ENCODE measurements at places on chromosomes 2 and 18.

GRCh38 chr2:217792626-217793527 is 209.9 kb downstream of the TNS1 start:
- no peak for DNase-seq

DNA sequence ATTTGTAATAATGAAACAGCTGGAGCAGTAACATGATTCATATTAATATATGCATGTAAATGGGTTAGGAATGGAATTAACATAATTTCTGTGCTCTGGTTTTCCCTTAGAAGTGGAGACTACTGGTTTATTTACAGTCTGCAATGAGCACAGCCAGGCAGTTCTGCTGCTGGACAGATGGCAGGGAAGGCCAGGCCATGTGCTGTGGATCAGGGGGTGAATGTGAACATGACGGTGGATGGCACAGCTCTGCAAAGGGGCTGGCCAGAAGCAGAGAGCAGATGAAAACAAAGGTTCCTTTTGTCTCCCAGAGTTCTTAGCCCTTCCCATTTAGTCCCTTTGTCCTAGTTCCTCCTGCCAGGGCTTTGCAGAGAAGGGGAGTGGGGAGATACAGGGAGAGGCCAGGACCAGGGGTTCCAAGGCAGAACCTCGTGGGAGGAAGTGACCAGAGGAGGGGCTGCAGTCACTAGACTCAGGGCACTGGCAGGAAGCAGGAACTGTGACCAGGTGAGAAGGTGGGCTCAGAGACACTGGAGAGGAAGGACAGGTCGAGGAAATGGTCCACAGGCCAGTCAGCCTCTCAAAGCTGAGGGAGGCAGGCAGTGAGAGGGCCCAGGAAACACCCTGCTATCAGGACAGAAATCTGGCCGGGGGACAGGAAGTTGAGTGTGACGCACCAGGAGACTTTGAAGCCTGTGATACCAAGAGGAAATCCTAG is 112.9 kb upstream of the ATP8B1 start:
- peak; percentile 45 for DNase-seq

GRCh38 chr2:54638774-54639187 is 84.7 kb upstream of the EML6 start:
- no peak for DNase-seq

- DNase-seq = no peak
Observed at GRCh38 chr2:50415392-50415791, 616.5 kb downstream of the NRXN1 start.

GRCh38 chr2:69456950-69457445 is 19.8 kb upstream of the NFU1 start:
- no peak for DNase-seq

DNA sequence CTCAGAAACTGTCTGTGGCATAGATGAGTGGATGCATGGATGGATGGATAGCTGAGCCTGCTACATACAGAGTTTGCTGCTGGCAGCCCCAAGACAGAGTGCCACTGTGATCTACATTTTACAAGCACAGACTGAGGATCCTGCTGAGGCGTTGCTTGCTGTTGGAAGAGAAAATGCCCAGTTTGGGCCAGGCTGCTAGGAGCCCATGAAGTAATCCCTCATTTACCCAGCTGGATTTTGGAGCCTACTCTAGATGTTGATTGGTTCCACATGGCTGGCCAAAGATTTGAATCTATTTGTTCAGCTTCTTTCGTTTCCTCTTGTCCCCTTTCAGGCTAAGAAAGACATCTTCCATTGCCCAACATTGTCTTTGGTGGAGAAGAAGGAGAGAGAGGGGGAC is 261.3 kb downstream of the CLIP4 start:
- DNase-seq = no peak

DNA sequence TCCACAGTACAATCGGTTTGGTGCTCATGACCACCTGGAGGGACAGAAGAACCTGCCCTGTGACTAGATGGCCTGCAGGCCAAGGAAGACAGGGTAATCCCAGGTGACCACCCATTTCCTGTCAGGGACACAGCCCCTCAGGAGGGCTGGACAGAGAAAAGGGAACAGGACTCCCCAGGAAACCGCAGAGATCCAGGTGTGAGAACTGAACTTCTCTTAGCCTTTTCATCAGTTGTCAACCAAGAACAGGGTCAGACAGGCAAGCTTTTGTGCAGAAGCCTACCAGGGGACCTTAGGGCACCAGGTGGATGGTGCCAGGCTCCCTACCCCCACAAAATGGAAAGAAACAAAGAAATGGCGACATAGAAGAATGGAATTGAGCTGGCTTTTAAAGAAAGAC is 132.3 kb downstream of the HDAC4 start:
- no peak for DNase-seq

DNA sequence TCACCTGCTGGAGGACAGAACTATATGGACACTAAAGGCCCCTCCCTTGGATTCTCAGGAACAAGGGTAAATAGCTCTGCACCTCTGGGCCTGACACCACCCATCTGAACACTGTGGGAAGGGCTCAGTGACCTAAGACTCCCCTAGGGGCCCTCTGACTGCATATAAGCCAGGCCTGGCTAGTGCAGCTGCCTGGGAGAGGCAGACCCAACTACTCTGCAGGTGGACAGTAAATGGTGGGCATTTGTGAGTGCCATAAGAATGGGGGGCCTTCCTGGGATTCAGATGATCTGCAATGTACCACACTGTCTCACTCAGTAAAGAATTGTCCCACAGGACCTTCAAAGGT is 11.2 kb upstream of the WIPF1 start:
- no peak for DNase-seq

DNA sequence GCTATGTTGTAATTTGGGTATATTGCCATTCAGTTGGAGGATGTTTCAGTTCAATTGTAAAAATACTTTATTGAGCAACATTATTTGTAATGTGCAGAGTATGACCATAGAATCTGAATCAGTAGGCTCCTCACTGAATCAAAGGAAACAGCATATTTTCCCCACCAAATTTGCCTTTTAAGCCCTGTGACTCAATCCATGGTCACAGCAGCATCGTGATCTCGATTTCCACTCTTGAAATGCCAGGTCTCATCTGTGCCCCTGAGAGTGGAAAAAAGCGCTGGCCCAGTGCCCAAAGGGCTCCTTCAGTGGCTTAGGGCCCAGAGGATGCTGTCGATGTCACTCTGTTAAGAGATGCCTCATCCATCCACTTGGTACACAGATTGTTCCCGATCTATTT is 57.5 kb downstream of the FHOD3 start:
- no peak for DNase-seq

DNA sequence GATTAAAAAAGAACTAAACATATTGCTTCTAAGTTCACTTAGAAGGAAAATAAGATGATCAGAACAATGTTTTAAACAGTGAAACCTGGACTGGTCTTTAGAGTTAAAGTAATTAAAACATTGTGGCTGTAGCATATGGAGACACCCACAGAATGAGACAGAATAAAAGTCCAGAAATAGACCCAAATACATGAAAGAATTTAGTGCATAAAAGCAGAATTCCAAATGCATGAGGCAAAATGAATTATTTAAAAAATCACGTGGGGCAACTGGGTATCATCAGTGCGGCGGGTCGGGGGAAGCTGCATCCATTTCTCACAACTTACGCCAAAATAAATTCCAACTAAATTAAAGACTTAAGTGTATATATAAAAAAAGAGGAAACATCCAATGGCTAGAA is 12.1 kb downstream of the RNF149 start:
- DNase-seq = no peak

GRCh38 chr2:233802132-233802815 is 24.1 kb downstream of the MROH2A start:
- DNase-seq = no peak

Measured in NCI-H1105 (cell line).